CD14-positive monocyte (primary cell): ENCODE measurements at places on chromosomes 1 and 21. TPM values are rescaled to one million over a fixed set of nuclear protein-coding genes. Genes with fewer than 3 reads are reported as not detected.

DNA sequence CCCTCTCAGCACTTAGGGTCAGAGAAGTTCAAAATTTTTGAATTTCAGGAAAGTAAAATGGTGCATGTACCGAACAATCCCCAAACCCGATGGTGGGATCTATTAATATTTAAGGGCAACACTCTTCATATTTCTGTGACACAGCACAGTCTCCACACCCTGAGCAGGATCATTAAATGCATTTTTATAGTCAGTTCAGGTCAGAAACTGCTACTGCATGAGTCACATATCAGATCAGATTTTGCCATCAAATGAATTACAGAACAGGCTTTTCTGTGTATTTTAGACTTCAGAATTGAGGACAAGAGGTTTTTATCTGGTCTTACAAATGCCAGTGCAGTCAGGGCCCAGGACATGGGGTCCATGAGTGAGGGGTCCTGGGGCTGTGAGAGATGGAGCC, 79.2 kb downstream of the RIPK4 start:
- no peak for DNase-seq

- DNase-seq = no peak
Measured at GRCh38 chr1:181023265-181024057, 791 bp upstream of the STX6 start.

The ADAM30 gene
- polyA plus RNA-seq = not detected

The ZSWIM5 gene
- polyA plus RNA-seq = not detected

The CSMD2 gene
- 0.04 TPM in 1 of 2 replicates, not detected in the other for polyA plus RNA-seq
